ENCODE measurements at places on chromosomes 11 and 22.
A peak's percentile ranks its signal among the peaks of the same experiment; 100 is the strongest.

- DNase-seq, result no peak
These were observed 72.1 kb downstream of the BUD13 start for GRCh38 chr11:116700586-116701220.

DNA sequence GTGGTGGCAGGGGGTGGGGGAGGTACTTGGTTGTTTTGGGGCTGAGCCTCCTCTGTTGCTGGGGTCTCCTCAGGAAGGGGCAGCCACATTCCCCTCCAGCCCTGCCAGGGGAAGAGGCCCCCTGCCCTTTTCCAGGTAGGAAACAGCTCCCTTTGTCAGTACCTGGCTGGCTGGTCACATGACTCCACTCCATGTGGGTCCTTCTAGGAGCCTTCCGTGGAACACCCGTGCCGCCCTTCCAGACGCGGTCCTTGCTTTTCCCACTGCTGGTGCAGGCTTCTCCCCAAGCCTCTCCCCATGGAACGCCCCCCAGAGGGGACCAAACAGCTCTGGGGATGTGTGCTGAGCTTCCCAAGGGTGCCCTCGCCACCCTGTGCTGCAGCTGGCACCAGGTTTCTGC lies 19.9 kb downstream of the IFT27 start:
- DNase-seq, result no peak

- DNase-seq, result no peak
These were observed 126.5 kb downstream of the NAV2 start for GRCh38 chr11:19838994-19839768.

- no peak for DNase-seq
These were observed 1.2 kb downstream of the SOX10 start for GRCh38 chr22:37982938-37983859.

- DNase-seq, result no peak
These were observed 470.9 kb upstream of the API5 start for GRCh38 chr11:42840860-42841259.

DNA sequence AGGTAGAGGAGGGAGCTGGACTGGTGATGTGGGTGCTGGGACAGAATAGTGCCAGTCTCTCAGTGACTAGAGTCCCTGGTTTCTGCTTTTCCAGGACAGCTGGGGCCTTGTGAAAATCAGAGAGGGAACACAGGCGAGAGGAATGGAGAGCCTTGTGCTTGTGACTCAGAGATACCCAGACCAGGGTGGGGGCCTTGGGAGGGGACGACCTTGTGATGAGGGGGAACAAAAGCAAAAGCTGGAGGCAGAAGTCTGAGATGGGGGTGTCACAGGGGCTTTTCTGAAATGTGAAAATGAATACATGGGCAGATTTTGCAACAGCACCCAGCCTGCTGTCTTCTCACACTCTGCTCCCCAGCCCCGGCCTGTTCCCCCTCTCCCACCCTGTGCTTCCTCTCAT lies 3.4 kb upstream of the NR1H3 start:
- no peak for DNase-seq

GRCh38 chr11:78921509-78921908 lies 346.8 kb upstream of the NARS2 start:
- peak; percentile 38 for DNase-seq

GRCh38 chr11:104968355-104968855 lies at the start of gene CASP4:
CASP4 (minus strand) TSS chr11:104968574; CDS start chr11:104968525, 49 bp downstream.
- DNase-seq, result peak; percentile 80

DNA sequence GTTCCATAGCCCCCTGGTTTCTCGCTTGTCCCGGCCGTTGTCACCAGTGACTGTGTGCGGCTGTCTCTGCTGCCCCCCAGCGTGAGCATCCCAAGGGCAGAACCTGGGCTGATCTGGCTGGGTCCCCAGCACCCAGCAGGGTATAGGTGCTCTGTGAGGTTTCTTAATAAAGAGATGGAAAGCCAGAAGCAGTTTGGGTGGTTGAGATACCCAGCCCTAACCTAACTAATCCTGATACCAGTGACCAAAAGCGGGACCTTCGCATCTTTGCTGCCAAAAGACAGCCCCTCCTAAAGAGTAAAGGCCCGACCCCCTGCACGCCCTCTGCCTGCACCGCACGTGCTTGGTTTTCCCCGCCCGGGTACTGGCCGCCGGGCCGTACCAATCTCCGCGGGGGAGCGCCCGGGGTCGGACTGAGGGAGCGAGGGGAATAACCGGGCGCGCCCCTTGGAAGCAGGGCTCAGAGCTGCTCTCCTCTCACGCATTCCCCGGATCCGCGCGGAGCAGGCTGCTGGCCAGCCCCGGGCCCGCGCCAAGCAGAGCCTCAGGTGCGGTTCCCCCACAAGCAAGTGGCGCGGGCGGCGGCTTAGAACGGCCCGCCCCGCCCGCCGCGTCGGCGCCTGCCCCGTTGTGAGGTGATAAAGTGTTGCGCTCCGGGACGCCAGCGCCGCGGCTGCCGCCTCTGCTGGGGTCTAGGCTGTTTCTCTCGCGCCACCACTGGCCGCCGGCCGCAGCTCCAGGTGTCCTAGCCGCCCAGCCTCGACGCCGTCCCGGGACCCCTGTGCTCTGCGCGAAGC lies at the start of gene DGAT2:
Gene DGAT2 (plus strand): TSS at position 667 of the 797 bp plus-strand sequence. CDS start 214 bp downstream, outside the sequence.
- DNase-seq, result peak; percentile 73

- DNase-seq, result no peak
These were observed 68.1 kb upstream of the LMO2 start for GRCh38 chr11:33959855-33960400.

DNA sequence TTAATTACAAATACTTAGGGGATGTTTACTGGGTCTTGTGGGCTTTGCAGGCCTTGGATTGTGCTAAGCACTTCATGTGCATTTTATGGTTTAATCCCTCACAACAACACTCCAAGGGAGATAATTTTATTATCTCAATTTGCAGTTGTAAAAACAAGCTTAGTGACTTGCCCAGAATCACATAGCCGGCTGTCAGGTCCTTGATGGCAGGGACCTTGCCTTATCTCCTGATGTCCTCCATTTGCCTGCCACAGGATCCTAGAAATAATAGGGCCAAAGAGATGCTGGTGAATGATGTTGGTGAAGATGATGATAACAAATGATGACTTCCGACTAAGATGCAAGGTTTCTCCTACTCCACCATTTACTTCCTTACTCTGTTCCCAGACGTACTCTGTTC lies 385.4 kb downstream of the TMEM135 start:
- no peak for DNase-seq

GRCh38 chr11:70604221-70604620 lies 205.9 kb downstream of the CTTN start:
- no peak for DNase-seq

GRCh38 chr11:117166491-117166890 lies 12.1 kb upstream of the SIDT2 start:
- no peak for DNase-seq

- no peak for DNase-seq
These were observed 89.1 kb downstream of the BRD1 start for GRCh38 chr22:49738566-49738965.

DNA sequence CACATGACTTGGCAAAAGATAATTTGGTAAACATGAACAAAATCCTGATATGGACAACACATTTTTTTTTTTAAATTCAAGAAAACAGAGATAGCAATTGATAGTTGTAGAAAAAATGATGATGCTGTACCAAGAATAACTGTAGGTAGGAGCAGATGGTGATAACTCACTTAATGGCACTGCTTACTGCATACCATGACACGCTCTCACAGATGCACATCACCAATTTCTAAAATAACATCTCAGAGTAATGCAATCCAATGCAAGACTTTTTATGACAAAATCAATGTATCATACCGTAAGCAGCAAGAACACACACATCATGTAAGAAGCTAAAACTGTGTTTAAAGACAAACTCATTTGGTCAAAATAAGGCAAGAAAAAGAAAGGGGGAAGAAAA lies 96.2 kb downstream of the LARGE2 start:
- DNase-seq, result no peak

DNA sequence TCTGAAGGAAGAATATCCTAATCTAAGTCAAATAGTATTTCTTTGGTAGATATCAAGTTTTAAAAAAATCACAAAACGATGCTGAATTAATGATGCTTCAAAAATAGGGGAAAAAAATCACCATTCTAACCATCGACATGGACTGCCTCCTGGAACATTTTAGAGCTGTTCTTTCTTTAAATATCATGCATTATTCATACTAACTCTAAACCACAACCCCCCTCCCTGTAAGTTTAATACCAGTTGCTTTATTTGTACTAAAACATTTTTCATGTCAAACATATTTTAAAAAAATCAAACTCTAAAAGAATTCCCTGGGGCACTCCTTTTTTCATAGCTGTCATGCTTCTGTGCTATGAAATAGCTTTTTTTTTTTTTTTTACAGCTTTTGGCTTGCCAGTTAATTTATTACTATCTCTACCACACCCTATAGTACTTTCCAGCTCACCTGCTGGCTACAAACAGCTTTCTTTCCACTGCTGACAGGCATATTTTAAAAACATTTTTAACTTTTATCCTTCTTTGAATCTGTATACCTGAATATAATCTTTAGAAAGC lies 256.9 kb downstream of the SOX6 start:
- DNase-seq, result no peak

DNA sequence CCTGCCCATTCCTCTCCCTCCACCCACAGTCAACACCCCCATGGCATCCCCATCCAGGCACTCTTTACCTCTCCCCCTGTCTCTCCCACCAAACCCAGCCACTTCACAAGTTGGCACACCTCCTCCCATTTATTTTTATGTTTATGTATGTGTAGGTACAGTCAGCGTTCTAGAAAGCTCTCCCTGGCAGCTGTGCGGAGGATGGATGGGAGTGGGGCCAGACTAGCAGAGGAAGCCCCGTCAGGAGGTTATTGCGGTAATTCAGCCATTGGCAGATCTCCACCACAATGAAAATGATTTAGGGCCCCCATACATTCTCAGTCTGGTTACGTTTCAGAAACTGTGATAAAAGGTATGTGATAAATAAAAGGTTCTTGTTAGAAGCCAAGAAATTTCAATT lies 51.3 kb downstream of the BTG4 start:
- DNase-seq, result no peak

DNA sequence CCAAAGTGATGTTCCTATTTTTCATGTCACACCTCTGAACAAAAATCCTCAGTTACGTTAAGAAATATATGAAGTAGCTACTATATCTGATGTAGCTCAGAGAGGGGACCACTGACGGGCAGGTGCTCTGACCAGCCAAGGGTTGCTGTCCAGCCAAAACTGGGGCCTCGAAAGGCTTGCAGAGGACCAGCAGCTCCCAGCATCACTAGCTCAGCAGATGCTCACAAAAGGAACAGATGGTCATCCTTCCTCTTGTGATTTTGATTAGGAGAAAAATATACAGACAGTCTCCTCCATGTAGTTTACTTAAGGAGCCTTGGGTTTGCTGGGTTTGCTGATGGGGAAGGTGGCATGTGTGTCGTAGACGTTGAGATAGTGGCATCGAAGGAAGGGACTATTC lies 374.6 kb upstream of the B3GAT1 start:
- no peak for DNase-seq

GRCh38 chr11:72378704-72379383 lies 55.5 kb downstream of the CLPB start:
- no peak for DNase-seq

DNA sequence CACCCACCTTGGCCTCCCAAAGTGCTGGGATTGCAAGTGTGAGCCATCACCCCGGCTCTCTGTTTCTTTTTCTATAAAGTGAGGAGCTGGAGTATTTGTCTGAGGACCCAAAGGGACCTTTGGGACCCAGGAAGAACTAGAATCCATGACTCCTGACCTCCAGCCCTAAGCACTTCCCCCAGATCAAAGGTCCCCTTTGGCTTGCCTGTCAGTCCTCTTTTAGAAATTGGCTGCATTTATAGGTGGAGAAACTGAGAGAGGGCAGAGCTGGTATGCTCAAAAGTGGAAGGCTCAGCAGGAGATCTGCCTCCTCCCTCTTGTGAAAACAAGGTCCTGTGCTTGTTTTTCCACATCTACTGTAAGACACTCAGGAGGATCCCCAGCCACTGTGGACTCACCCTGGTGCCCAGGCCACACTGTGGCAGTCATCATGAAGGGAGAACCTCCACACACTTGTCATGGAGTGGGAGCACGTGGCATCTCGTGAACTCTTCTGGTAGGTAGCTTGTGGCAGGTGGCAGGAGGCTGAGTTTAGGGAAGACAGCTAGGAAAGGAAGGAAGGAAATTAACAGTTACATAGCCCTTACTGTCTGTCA lies 12.4 kb upstream of the PLEKHA7 start:
- DNase-seq, result no peak

DNA sequence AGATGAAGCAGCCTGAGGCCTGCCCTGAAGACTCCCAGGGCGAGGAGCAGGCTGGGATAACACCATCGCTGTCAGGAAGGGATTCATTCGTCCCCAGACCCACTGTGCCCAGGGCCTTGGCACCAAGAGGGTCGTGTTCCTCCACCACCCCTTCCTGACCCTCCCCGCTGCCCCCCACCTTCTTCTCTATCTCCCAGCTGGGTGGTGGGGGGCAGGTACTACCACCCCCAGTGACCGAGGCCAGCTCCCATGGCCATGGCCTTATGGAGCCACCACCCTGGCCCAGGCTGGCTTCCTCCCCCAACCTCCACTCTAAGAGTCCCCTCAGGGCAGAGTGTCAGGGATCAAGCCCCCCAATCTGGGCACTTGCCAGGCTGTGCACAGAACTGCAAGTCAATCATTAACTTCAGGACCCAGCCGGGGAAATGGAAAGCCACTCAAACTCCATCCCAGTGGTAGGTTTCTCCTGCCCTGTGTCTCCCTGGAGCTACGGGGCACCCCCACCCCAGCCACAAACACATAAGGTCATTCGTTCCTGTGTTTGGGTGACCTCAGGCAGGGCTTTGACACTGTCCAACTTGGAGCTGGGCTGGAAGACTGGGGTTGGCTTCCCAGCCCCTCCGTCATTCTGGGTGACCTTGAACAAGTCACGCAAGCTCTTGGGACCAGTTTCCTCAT lies 33.3 kb upstream of the WNT11 start:
- DNase-seq, result no peak

DNA sequence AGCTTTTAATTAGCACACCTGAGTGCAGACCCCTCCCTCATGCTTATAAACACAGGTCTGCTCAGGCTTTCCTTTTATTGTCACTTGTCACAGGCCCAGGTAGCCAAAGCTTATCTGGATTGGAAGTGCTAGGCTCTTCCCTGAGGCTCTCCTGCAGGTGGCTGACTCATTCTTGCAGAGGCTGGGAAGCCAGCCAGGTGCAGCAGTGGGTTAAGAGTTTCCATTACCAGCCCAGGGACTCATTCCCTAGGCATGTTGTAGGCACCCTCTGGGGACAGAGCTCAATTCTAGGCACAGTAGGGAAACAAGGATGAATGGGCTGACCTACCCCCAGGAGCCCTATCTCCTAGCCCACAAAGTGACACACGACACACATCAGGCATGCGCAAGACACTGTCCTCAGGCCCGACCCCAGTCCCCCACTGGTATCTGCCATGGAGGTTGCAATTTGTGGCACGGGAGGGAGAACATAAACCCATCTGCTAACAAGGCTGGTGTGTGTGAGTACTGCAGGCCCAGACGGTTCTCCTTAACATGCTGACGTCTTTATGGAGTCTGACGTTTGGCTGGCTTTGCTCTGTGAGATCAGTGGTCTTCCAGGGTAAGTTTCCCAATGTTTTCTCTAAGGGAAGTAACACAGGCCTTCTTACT lies 94.2 kb downstream of the ABTB2 start:
- DNase-seq, result peak; percentile 90

DNA sequence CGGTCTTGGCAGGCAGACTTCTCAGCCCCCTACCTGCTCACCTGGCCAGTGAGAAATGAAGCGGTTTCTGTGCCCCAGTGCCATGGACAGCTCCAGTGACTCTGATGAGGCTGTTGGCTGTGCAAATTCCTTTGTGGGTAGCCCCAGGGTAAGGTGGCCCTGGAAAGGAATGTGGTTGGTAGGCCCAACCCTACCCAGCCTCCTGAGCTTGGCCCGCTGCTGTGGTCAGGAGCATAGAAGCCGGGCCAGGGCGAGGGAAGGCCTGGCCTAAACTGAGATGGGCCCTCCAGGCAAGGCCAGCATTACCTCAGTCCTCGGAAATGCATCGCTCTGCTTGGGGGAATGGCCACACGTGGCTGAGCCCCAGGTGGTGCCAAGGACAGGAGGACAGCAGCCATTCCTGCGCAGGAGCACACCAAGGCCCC lies 16.9 kb downstream of the DAGLA start:
- no peak for DNase-seq
